ENCODE measurements at places on chromosomes 2 and 18.

- no peak for DNase-seq
These were observed 267.2 kb downstream of the SH3BP4 start for GRCh38 chr2:235219048-235219447.

GRCh38 chr18:58638441-58638840, 9.6 kb upstream of the ALPK2 start:
- no peak for DNase-seq

- DNase-seq, result no peak
These were observed 63.5 kb downstream of the HDAC4 start for GRCh38 chr2:239337122-239337876.

DNA sequence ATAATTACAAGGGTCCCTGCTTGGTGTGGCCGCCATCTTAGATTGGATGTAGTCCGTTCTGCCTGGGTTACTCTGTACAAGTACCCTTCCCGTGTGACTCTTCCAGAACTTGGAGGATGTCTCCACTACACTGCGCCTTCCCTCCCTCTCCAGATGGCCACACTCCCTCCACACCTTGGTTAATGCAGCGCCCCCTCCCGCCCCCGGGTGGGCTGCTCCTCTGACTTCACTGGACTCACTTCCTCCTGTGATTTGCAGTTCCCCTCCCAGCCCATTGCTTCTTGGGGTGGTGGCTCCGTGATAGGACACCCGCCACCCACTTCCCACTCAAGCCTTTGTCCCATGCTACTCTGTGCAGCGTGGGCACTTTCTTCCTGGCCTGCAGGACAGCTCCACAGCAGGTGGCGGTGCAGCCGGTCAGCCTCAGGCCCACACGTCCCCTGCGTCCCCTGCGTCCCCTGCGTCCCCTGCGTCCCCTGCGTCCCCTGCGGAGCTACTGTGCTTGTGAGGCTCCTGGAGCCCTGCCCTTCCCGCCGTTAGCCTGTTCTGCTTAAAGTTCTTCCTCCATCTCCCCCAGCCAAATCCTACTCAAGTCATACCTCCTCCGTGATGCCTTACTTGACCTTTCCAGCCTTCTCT, 130.5 kb upstream of the SIX3 start:
- DNase-seq, result no peak

DNA sequence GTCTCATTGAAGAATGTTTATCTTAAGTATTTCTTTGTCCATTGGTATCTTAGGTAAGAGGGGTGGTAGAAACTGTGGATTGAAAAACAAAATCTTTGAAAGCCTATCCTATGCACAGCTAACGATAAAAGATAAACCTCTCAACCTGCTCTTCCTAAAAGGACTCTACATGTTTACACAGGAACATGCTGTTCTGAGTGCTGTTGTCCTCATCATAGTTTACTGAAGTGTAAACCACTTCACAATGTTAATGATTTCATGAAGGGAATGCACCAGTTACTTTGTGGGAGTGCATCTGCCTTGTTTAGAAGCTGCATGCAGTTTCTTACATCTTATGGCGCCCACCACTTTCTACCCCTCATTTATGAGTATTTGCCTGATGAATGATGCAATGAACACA, 1.2 kb downstream of the ACMSD start:
- DNase-seq, result no peak

- DNase-seq, result peak; percentile 79
These were observed 105.0 kb upstream of the CDC42EP3 start for GRCh38 chr2:37776487-37776886.

DNA sequence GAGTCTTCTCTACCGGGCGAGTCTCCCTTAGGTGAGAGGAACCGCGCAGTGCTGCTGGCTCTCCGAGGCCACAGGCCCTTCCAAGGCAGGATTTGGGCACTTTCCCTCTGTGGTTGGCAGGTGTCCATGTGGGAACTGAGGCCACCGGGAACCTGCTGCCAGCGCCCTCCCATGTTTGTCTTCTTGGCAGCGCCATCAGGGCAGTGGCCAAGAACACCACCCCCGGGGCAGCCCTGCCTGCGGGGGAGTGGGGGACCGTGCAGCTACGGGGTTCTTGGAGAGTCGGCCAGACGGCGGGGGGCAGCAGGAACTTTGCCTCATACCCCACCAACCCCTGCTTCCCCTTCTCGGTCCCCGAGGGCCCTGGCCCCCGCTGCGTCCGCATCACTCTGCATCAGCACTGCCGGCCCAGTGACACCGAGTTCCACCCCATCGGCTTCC, 10.0 kb downstream of the CAPN10 start:
- DNase-seq, result no peak

DNA sequence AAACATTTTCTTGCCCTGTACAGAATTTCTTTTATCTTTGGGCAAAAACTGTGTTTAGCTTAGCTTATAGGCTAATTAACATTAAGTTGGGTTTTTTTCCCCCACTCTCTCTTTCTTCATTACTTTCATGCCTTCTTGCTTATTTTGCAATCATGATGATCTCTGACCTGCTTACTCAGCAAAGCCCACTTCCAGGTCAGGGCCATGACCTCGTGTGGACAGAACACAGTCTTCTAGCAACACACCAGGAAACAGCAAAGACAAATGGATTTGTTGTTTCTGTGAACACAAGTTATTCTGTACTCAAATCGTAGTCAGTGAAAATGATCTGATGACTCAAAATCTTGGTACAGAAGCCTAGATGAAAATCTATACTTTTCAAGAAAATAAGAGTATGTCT, 60.7 kb downstream of the SPATS2L start:
- no peak for DNase-seq

GRCh38 chr2:224875841-224876240, 159.7 kb upstream of the CCDC195 start:
- no peak for DNase-seq

DNA sequence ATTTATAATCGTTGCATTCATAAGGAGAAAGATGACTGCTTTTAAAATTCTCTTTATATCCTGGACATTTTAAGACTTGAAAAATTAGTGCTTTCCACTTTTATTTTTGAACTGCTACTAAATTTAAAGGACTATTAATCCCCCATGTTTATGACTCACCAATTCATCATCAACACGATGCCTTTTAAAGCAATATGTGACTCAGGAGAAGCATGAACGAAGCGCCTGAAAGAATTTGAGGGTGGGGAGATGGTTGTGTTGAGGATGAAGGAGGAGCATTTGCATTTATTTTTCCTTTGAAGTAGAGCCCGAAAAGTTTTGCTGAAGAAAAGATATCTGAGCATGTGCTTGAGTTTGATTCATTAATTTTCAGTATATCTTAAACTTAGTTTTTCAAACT, 192.2 kb upstream of the LRRTM1 start:
- peak; percentile 75 for DNase-seq

- peak; percentile 8 for DNase-seq
These were observed 169.5 kb downstream of the SRBD1 start for GRCh38 chr2:45441571-45441970.

- DNase-seq, result no peak
These were observed 296.7 kb upstream of the KCNH7 start for GRCh38 chr2:163135256-163135655.

DNA sequence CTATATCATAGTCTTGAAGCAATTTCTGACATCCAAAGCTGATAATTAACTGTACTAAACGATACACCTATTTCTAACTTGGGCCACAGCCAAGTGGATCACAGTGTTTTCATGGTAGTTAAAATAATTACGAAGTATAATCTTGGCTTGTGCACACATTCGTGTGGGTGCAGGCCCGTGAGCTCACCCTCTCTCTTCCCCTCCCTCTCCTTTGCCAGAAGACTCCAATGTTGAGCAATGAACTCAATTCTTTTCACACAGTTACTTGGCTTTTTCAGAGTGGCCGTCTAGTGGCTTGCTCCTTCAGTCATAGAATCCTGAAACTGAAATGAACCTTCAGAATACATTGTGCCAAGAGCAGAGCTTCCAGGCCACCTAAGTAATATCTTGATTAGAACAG, 178.7 kb downstream of the NCKAP5 start:
- peak; percentile 3 for DNase-seq

DNA sequence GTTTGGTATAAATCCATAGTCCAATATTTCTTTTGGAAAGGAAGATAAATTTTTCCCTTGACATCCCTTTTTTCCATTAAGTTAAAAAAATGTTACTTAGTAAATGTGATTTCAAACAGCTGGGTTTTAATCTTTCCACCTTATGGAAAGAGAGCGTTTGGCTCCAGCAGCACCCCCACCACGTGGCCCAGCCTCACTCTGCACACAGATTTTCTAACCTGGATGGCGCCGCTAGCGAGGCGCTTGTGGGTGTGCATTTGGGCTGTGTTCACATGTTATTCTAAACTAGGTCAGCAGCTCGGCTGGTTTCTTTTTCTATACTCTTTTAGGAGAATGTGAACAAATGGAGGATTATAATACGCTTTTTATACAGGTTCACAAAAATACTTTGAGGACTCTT, 218.0 kb downstream of the LDLRAD4 start:
- no peak for DNase-seq

DNA sequence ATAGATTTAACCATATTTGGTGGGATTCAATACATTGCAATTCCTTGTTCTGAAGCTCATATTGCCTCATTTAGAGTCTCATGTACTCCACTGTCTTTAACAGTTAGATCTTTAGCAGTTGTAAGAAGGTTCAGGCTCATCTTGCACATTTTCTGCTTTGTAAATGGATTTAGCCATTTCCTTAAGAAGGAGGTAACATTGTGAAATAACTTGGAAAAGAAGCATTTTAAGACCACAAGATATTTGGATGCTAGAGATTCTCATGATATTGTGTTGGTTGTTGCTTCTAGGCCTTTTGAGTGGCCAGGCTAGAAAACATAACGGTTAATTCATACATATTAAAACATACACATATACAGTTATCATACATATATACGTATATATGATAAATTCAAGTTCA, 445.8 kb upstream of the NXPH2 start:
- no peak for DNase-seq

- no peak for DNase-seq
These were observed 275.9 kb upstream of the GCFC2 start for GRCh38 chr2:75986617-75987016.

DNA sequence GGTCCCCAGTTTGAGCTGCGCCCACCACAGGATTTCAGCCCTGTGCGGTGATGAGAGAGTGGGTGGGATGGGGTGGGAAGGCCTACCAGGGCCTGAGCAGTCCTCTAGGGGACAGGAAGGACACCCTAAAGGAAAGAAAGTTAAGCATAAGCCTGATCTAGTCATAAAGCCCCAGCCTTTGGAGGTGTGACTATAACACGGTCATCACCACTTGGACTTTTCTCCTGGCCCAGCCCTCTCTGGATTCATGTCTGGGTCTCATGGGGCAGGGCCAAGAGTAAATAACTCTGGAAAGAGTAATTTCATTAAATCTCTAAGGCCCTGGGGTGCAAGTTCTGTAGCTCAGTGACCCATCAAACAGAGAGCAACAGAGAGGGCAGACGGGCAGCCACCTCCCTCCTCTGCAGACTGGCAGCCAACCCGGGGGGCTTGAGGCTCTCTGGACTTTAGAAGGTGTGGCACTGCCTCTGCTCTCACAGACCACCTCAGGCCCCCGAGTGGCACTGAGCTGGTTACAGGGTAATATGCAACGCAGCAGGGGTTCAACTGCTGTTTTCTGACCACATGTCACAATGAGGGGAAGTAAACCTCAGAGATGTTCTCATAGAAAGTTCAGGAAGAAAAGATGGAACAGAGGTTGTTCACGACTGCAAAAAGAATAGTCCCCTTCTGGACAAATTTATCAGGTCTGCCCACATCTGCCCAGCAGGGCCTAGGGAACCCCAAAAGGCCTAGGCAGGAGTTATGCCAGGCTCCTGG, 41.5 kb downstream of the TGFA start:
- no peak for DNase-seq

- DNase-seq, result no peak
These were observed 237.6 kb upstream of the TRIB2 start for GRCh38 chr2:12479065-12479601.

DNA sequence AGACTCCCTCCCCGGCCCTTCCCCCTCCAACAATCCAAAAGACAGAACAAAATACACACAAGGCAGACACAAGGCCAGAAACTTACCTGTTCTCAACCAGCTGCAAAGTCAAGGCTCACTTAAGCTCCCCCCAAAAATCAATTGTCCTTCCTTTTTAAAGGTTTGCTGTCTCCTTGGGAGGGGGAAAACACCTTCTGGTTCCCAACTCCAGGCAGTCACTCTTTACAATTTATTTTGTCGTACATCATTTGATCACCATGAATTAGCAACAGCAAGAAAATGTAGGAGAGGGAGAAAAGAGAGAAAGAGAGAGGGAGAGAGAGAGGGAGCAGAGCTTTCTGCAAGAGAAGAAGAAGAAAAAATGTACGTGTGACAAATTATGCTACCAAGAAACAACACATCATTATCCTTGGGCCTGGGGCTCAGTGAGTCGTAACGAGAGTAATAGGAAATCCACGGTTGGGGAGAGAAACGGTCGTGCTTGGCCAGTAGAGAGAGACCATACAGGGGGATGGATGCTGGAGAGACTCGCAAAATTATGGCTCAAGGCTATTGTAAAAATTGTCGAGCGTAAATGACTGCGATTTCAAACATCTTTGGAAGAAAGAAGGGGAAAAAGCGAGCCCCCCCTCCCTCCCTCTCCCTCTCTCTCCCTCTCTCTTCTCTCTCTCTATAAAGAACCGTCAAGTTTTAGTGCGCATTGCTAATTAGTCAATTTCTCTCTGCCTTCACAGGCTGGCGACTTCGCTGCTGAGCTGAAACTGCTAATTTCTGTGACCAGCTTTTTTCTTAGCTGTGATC, at the start of gene KLHL14:
KLHL14 (minus strand) TSS at position 443 of the 801 bp plus-strand sequence. CDS start 2,432 bp downstream, outside the sequence.
- DNase-seq, result no peak

DNA sequence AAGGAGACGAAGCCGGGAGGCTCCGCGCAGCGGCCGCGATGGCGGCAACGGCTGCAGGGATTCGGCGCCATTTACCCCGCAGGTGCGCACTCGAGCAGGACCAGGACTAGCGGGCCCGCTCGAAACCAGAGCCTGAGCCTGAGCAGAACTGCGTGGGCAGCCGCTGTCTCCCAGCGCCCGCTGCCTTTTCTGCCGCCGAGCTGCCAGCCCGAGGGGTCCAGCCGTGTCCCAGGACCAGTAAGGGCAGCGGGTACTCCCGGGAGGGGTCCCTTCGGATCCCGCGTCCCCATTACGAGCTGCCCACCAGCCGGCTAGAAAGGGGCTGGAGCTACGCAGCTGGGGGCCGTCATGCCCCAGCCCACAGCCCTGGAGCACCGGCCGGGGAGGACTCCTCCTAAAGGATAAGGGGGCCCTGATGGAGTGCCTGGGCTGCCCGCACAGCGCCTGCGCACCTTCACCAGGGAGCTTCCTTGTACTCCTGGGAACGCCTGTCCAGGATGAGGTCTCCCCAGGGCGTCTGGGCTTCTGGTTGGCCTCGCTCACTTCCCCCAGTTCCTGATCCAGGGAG, 9.9 kb downstream of the ALPP start:
- DNase-seq, result no peak

DNA sequence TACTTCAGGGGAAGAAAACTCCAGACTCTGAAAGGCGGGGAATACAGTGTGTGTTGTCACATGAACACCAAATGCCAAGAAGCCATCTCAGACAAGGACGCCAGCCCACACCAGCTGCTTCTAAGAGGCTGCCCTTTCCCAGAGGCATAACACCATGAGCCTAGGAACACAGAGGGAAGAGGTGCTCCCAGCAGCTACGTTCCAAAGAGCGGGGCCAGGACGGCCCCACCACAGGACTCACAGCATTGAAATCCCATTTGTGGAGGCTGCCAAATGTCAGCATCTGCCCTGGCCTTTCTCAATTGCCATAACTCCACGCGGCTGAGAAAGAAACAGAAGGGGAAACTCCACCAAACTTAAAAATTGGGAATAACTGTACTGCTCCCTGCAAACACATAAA, 20.1 kb upstream of the ID2 start:
- DNase-seq, result no peak

- DNase-seq, result no peak
These were observed 538.0 kb downstream of the TMX3 start for GRCh38 chr18:68176901-68177300.

GRCh38 chr18:35479911-35480586, 17.7 kb downstream of the INO80C start:
- no peak for DNase-seq

GRCh38 chr2:209872675-209873074, 101.0 kb downstream of the UNC80 start:
- peak; percentile 20 for DNase-seq
